ENCODE measurements at places on chromosomes 3 and 15.

DNA sequence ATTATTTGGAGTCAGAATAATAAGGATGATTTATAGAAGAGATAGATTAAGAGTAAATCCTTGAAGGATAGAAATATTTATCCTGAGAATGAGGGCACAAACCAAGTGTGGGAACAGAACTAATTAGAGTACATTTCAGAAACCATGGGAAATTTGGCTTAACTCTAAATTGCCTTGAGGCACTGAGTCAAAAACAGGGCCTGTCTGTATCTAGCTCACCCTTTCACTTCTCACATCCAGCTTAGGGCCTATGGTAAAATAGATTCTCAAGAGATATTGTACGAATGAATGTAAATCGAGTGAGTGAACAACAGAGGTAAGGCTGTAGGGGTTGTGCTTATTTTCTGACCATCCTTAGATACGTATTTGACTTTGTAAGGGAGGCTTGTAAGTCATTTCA is 586.1 kb upstream of the DPPA4 start:
- no peak for DNase-seq

GRCh38 chr3:126124896-126125295 is 41.0 kb upstream of the SLC41A3 start:
- no peak for DNase-seq

DNA sequence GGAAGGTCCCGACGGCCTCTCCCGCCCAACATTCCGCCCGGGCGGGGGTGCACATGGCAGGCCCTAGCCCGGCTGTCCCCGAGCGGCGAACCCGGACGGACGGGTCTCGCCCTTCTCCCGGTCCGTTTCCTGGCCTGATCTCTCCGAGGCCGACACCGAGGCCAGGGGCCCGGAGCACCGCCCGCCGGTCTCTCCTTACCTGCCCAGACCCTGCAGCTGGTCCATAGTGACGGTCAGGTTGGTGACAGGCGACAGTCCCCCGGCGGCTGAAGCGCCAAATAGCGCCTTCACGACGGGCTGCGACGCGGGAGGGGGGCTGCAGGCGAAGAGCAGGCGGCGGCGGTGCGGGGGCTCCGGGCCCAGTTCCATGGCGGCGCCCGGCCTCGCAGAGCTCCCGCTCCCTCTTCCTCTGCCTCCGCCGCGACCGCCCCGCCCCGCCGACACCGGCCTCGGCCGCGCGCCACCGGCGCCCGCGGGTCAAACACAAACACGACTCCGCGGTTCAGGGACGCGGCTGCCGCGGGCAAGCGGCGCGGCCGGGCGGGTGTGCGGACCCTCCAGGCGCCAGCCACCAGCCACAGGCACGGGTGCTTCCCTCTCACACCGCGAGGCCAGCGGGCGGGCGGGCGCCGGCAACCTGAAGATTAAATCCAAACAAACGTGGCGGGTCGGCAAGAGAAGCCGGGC is 495 bp downstream of the CDC25A start:
- no peak for DNase-seq

DNA sequence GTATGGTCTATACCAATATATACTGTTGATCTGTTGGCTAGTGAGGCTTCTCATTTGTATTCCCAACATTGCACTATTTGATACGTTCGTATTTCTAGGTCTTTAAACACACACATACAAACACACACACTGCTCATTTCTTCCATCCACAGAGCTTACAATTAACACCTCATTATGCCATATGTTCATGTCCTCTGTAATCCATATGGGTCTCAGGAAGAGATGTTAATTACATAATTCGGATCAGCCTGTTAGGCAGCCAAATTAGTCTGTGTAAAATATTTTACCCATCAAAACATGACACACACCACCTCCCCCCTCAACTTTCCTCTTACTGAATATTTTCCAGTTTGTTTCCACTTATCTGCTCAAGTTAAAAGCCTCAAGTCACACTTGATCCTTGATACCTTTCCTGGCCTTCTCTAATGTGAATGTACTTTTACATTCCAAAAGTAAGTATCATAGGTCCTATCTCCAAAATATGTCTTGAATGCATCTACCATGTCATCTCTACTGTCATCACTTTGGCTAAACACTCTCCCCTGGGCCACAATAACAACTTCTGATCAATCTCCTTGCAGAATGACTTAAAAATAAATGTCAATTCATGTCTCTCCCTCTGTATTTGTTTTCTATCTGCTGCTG is 28.2 kb downstream of the EOGT start:
- no peak for DNase-seq
